ENCODE measurements at places on chromosomes 5 and 9.

DNA sequence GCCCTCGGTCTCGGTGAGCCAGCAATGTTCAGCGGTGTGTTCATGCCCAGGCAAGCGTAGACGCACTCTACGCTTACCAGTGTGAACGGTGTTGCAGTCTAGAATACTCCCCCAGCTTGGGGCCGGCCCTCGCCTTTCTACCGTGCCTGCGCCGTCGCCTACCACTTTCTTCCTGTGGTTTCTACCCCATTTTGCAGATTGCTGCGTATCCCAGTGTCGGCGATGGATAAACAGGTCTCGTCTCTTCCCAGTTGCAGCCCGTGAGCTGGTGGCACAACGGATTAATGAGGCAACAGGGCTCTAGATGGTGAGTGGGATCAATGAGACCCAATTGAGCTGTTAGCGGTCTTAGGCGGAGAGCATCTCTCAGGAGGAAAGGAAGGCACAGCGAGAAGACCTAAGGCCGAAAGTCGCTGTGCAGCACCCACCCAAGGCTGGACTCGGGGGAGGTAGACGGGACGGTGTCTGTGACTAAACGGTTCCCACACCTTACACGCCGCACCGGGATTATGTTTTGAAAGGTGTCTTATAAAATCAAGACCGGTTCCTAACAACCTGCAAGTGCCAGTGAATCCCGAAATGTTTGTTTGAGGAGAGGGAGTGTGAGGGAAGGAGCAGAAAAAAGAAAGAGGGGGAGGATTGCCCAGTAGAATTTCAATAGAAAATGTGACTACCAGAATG is 5.8 kb downstream of the OTP start:
- H3K36me3 ChIP-seq, result no peaks in the 10 kb centered on the region
- peaks cover 94% of the 10 kb centered on the region for H3K27me3 ChIP-seq
- no peak overlapping the region for H3K27ac ChIP-seq
- peaks cover 11% of the 10 kb centered on the region for H3K4me1 ChIP-seq
- peak overlapping the region; percentile 57 for H3K4me3 ChIP-seq
- DNase-seq, result no peak

GRCh38 chr5:122665051-122665450 is 109.8 kb upstream of the SNX2 start:
- no peaks in the 10 kb centered on the region for H3K27me3 ChIP-seq
- H3K27ac ChIP-seq, result no peak overlapping the region
- no peak for DNase-seq

- no peaks in the 10 kb centered on the region for H3K36me3 ChIP-seq
- peak; percentile 48 for DNase-seq
- no peak overlapping the region for H3K4me3 ChIP-seq
- H3K27me3 ChIP-seq, result peaks cover 3% of the 10 kb centered on the region
- peaks cover 28% of the 10 kb centered on the region for H3K4me1 ChIP-seq
- no peak overlapping the region for H3K27ac ChIP-seq
These were observed 162.3 kb downstream of the FGF18 start for GRCh38 chr5:171581781-171582180.

GRCh38 chr9:4987961-4988421 is 2.9 kb downstream of the JAK2 start:
- no peaks in the 10 kb centered on the region for H3K27me3 ChIP-seq
- no peak overlapping the region for H3K4me3 ChIP-seq

DNA sequence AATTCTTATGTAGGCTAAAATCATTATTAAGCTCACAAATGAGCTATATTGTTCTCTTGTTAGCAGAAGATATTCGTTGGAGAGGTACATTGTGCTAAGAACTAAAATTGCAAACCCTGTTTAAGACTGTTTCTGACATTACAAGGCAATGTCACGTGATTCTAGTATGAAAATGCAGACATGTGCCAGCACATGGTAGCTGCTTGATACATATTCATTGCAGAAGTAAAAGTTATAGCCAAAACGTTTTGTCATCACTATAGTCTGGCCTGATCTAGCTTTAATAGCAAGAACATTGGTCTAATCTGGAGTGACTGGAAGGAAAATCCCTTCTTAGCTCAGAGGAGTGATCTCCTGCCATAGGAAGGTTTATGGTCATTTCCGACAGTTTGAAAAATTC is 144.7 kb downstream of the CFAP90 start:
- peaks cover 11% of the 10 kb centered on the region for H3K36me3 ChIP-seq
- H3K27ac ChIP-seq, result no peak overlapping the region
- no peak for DNase-seq
- no peak overlapping the region for H3K4me3 ChIP-seq
- no peaks in the 10 kb centered on the region for H3K27me3 ChIP-seq
- no peaks in the 10 kb centered on the region for H3K4me1 ChIP-seq

DNA sequence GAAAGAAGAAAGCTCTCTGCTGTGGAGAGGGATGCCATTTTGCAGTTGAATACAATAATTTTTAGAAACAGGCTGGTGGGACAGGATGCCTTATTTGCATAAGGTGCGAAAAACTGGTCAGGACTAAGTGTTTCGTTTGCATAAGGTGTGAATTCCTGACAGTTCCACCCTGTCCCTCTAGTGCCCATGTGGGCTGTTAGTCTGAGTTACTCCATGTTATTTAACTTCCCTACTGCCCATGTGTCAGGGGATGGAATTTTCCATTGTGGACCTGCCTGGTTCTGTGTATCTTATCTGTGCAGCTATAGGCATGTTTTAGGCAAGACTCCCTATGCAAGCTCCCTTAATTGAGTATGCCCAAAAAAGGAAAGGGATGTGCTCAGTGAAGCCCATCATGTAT is 35.3 kb upstream of the NFIL3 start:
- no peaks in the 10 kb centered on the region for H3K27me3 ChIP-seq
- DNase-seq, result no peak
- no peak overlapping the region for H3K27ac ChIP-seq

GRCh38 chr5:65760504-65761275 is 38.7 kb downstream of the NLN start:
- peaks cover 13% of the 10 kb centered on the region for H3K36me3 ChIP-seq
- no peak overlapping the region for H3K4me3 ChIP-seq
- H3K4me1 ChIP-seq, result no peaks in the 10 kb centered on the region
- H3K27ac ChIP-seq, result no peak overlapping the region
- DNase-seq, result no peak

All from type B pancreatic cell (in vitro differentiated cells).